Stimulated activated CD8-positive, alpha-beta memory T cell treated with anti-CD3 and anti-CD28 coated beads, Interleukin-4, amount 100 ng/mL, for 1 hour (primary cell): ENCODE measurements at places on chromosomes 7 and 10.
A peak's percentile ranks its signal among the peaks of the same experiment; 100 is the strongest.

DNA sequence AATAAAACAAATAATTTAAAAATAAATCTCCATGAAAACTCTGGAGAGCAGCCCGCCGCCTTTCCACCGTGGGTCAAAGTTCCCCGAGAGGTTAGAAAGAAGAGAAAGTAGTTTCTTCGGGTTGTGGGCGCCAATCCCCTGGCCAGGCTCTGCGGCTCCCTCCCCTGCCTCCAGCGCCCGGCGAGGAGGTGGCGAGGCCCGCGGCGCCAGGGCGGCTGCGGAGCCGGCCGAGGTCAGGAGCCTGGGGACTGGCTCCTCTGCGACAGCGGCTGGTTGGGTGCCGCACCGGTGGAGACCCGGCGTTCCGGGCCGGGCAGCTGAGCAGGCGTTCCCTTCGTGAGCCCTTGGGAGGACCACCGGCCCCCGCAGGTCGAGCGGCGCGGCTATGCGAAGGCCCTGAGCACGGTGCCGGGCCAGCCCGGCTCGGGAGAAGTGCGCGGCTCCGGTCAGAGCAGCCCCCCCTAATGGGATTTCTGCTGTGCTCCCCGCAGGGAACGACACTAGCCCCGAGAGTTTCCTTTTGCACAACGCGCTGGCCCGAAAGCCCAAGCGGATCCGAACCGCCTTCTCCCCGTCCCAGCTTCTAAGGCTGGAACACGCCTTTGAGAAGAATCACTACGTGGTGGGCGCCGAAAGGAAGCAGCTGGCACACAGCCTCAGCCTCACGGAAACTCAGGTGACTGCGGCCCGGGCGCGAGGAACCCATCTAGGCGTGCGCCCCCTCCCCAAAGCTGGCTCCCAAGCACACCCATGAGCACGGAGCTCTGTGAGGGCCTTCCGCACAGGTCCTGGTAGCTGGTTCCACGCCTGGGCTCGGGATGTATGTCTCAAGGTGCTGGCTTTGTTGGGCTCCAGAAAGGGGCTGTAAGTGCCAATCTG, 2.8 kb downstream of the EMX2 start:
- DNase-seq: no peak

GRCh38 chr7:103524042-103524907, 78.3 kb upstream of the SLC26A5 start:
- DNase-seq: no peak

- no peak for DNase-seq
Observed at GRCh38 chr7:142798451-142799436, 28.0 kb downstream of the PRSS2 start.

GRCh38 chr10:32956365-32957197, 1.4 kb downstream of the ITGB1 start:
- no peak for DNase-seq

DNA sequence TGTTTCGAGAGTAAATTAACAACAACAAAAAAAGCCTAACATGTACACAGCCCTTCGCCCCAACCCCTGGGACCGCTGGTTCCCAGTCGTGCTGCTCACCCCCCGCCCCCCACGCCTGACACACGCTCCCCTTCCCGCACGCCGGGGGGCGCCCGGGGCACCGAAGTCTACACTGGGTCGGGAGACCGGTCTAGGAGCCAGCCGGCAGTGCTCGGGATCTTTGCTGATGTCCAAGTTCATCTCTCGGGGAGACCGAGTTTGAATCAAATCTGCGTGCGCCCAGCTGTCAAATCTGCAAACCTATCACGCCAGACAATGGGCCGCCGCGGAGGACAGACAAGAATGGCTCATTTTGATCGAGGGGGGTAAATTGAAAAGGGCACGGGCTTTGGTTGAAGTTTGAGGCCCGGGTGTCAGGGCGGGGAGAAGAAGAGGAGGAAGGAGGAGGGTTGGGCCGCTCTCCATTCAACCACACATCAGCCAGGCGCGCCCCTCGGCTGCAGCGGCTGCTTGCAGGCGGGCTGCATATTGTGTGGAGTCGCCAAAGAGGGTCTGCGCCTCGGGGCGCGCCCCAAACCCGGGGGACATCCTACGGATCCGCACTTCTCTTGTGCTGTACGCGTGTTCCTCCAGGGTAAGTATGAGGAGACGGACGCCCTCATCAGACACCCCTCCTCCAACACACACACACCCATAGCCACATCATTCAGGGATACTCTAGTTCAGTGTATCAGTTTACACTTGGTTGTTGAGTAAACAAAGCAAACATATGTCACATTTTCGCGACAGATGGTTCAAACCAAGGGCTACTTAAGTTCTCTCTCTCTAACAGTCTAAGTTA, 1.3 kb upstream of the GFRA1 start:
- no peak for DNase-seq

DNA sequence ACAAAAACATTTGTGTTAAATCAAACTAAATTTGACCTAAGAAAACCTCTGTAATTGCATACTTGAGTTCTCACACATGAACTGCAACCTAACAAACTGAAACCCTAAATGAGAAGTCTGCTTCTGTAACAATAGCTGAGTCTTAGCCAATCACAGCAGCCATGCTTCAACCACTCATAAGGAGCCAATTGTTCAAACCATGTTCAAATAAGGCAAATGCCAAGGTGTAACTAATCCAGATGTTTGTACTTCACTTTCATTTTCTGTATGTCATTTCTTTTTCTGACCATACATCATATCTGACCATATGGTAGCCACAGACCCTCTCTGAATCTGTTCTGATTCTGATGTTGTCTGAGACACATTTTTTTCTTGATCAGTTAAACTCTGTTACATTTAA, 47.5 kb upstream of the ANTXRL start:
- no peak for DNase-seq

DNA sequence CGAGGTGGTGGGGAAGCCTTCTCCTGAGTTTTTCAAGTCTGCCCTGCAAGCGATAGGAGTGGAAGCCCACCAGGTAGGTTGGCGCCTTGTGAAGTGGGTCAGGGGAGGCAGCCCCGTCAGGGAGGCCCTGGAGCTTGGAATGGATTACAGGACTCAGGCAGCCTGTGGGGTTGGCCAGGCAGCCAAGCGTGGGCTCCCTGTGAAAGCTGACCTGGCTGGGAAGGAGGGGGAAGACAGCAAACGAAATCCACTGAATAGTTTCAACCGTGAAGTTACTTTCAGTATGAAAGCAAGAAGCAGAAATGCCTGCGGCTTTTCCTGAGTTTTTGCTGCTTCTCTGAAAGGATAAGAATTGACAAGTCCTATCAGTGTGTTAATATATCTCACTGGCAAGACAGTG, 36.4 kb downstream of the LHPP start:
- no peak for DNase-seq

GRCh38 chr7:45199506-45199905, 41.9 kb downstream of the RAMP3 start:
- DNase-seq: no peak

GRCh38 chr10:60208676-60209269, 180.9 kb downstream of the ANK3 start:
- no peak for DNase-seq

- no peak for DNase-seq
Observed at GRCh38 chr10:15462253-15462897, 91.3 kb upstream of the FAM171A1 start.

DNA sequence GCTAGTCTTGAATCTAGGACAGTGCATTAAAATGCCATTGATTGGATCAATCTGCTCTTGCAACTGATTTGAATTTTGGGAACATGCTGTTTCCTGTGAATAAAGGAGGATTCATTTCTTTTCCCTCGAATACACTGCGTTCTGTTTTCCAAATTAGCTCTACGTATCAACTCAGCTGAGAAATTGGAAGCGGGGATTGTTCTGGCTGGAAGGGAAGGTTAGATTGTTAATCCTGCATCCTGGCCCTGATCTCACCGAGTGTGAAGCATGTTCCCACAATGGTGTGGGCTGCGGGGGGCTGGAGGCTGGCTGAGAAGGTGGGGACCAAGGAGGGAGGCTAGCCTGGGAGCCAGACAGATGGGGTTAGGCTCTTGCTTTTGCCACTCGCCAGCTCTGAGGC, 17.6 kb downstream of the HTRA1 start:
- DNase-seq: no peak

- DNase-seq: no peak
Observed at GRCh38 chr10:78972160-78972946, 96.4 kb upstream of the ZMIZ1 start.

- DNase-seq: no peak
Observed at GRCh38 chr7:101216860-101217387, 457 bp downstream of the PLOD3 start.

- DNase-seq: no peak
Observed at GRCh38 chr7:114759347-114760062, 162.4 kb upstream of the MDFIC start.

- no peak for DNase-seq
Observed at GRCh38 chr7:139823959-139824521, 5.0 kb upstream of the TBXAS1 start.

DNA sequence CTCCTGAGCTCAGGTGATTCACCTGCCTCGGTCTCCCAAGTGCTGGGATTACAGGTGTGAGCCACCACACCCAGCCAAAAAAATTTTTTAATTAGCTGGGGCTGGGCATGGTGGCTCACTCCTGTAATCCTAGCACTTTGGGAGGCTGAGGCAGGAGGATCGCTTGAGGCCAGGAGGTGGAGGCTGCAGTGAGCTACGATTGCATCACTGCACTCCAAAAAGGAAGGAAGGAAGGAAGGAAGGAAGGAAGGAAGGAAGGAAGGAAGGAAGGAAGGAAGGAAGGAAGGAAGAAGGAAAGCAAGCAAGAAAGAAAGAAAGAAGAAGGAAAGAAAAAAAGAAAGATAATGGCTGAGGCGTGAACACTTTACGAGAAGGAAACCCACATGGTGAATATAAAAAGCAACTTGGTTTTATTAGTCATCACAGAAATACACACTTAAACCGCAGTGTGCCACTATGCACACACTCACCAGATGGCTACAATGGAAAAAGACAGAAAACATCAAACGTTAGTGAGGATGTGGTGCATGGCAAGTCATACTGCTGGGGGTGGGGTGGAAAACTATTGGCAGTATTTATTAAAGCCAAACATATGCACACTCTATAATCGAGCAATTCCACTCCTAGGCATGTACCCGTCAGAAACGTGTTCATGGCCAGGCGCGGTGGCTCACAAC, 4.4 kb upstream of the CCL26 start:
- DNase-seq: peak; percentile 4

- no peak for DNase-seq
Observed at GRCh38 chr10:102121739-102122372, 1.7 kb upstream of the LDB1 start.

GRCh38 chr7:4684846-4685245, 2.8 kb downstream of the FOXK1 start:
- no peak for DNase-seq

DNA sequence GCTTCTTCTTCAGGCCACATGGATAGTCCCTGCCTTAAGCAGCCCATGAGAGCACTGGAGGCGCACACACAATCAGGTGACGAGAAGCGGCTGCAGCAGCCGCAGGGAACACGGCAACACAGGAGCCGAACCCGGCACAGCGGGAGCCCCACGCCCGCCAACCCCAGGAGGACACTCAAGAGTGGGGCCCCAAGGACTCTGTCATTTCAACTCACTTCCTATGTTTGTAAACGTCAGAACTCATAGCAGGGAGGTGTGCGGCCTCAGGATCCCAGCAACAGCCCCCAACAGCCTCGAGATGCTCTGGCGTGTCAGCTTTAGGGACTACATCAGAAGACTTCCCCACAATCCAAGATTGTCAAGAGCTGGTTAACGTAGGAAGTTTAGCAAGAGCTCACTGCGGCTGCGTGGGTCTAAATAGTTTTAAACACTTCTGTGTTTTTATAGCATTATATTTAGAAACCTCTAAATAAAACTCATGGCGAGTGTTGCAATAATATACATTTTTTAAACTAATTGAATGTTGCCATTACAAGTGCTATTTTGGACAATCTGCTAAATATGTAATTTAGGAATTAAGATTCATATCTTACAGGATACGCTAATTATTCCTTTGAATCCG, 123.4 kb downstream of the MAD1L1 start:
- no peak for DNase-seq
